Activated CD4-positive, alpha-beta memory T cell treated with anti-CD3 and anti-CD28 coated beads for 36 hours (primary cell): ENCODE measurements at places on chromosomes 12 and 14.

DNA sequence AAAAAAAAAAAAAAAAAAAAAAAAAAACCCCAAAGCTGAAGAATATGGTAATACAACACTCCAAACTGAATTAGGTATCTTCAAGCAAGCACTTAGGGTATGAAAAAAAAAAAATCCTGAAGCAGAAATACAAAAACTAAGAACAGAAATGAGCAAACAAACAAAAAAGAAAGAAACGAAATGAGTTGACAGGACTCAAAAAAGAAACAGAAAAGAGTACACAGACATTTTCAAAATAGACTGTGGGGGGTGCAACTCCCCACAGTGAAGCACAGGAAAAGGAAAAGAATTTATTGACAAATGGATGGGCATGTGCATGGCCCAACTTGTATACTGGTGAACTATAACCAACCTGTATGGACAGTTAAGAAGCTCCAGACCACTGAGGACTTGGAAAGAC, 24.6 kb downstream of the RPS6KA5 start:
- peak; percentile 41 for DNase-seq

- no peak for DNase-seq
Measured at GRCh38 chr12:64790166-64790565, 31.0 kb upstream of the GNS start.

- DNase-seq, result peak; percentile 35
Measured at GRCh38 chr12:13203034-13203922, 6.8 kb downstream of the EMP1 start.

DNA sequence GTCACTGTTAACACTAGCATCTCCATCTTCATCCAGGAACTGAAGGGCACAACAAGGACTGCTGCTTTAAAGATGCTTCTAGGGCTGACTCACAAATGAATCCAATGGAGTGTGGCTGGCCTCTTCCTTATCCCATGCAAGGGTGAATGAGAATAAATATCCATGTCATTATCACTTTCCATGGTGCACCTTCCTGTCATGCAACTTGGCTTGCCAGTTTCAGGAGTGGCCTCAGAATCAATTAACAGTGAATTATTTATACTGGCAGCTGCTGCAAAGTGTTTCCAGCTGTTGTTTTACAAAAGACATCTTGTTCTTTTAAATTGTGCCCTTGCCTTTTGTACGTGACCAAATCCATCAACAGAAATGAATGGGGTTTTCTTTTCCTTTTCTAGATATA, 499.3 kb upstream of the TMEM132C start:
- DNase-seq, result no peak

- no peak for DNase-seq
Measured at GRCh38 chr12:84375449-84376170, 537.0 kb downstream of the SLC6A15 start.

- DNase-seq, result no peak
Measured at GRCh38 chr12:77167801-77168200, 102.4 kb upstream of the E2F7 start.

- no peak for DNase-seq
Measured at GRCh38 chr12:39287817-39288216, 155.1 kb downstream of the KIF21A start.

GRCh38 chr12:111327474-111327873, 41.4 kb downstream of the PHETA1 start:
- DNase-seq, result no peak

DNA sequence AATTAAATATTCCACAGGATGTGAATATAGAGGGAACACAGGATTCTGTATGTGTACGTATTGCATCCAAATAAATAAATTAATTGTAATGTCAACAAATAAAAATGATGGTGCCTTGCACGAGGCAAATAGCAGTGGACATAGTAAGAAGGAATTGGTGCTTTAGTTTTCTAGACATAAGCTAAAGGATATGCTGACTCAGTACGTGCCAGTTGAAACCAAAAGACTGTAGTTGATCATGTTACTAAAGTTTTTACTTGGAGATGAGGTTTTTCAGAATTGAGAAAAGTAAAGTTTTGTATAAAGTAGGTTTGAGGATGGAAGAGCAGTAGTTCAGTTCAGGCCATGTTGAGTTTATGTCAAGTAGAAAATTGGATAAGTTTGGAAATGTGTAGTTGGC, 807.2 kb downstream of the SLC16A7 start:
- DNase-seq, result no peak

- DNase-seq, result no peak
Measured at GRCh38 chr14:35292770-35293561, 784 bp downstream of the PSMA6 start.

DNA sequence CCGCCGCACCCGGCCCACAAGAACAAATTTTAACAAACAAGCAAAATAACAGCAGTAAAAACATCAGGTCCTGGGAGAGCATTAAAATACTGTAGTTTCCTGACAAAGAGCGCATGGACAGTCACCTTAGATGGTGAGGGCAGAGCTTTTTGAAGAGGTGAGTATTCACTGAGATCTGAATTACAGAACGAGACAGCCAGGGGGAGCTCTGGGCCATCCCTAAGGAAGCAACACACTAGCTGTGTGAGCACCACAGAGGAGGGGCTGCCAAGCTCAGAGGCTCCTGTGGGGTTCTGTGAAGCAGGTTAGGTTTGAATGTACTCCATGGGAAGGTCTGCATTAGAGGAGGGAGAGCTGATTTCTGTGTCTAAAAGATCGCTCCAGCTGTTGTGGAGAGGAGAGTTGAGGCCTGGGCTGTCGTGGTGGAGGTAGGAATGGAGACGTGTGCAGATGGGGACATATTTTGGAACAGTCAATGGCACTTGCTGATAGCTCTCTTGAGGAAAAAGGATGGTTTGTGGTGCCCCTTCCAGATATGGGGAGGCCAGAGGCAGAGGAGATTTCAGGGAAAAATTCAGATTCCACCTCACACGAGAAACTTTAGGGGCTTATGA, 72.9 kb downstream of the TRAFD1 start:
- peak; percentile 70 for DNase-seq

DNA sequence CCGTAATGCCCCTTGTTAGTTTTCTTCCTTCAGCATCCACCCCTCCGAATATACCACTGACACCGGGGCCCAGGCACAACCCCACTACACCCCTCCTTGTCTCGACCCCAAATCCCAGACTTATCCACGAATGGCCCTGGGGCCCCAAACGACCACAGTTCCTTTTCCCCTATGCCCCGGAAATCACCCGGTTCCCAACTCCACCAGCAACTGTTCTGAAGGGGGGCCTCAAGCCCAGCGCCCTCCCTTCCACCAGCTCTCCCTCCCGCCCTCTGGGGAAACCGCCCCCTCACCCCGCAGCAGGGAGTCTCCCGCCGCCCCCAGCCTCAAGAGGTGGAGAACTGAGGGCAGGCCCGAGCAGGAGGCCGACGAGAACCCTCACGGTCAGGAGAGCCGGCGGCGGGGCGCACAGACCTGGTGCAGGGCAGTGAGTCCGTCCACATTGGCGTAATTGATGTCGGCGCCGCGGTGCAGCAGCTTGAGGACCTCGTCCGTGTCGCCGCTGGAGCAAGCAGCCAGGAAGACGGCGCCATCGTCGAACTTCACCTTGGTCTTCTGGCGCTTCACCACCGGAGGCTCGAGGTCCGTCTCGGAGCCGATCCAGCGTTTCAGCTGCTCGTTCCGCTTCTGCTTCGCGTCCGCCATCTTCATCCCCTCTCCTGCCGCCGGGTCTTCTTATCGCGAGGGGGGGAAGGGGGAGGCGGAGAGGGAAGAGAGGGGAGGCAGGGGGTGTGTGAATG, 446 bp downstream of the PPP1R12A start:
- peak; percentile 72 for DNase-seq

- no peak for DNase-seq
Measured at GRCh38 chr14:45406942-45407341, 153.9 kb upstream of the MIS18BP1 start.

GRCh38 chr12:106359646-106360399, 2.3 kb downstream of the POLR3B start:
- DNase-seq, result no peak

GRCh38 chr12:65300679-65301349, 22.3 kb downstream of the MSRB3 start:
- DNase-seq, result no peak

GRCh38 chr14:21923820-21924219, 250.2 kb upstream of the OR4E1 start:
- DNase-seq, result peak; percentile 49

DNA sequence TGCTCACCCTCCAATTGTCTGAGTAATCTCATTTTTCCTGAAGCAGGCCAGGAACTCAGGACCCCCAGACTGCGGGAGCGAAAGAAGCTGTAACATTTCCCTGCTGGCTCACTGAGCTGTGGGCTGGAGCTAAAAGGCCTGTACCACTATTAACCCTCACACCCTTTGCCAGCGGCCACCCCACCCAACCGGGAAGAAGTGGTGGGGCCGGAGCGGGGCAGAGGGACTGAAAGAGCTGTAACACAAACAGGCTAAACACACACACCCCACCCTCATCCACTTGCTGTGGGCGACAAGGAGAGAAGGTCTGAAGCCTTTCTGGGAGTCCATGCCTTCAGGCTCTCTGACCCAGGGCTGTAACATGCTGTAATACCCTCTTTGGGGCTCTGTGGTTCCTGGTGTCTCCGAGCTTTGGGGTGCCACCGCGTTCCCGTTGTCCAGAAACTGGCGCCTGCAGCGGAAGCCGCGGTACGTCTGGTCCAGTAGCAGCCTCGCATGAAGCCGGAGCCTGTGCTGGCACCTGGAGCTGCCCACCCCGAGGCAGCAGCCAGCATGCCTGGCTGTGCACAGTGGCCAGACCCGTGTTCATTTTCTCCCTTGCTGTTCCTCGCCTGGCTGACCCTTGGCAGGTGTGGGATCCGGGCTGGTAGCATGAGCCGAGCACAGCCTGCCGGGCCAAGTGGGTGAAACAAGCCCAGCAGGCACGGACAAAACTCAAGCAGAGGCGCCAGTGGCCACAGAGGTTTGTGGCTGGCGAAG, 345.5 kb upstream of the MGAT4C start:
- DNase-seq, result no peak

DNA sequence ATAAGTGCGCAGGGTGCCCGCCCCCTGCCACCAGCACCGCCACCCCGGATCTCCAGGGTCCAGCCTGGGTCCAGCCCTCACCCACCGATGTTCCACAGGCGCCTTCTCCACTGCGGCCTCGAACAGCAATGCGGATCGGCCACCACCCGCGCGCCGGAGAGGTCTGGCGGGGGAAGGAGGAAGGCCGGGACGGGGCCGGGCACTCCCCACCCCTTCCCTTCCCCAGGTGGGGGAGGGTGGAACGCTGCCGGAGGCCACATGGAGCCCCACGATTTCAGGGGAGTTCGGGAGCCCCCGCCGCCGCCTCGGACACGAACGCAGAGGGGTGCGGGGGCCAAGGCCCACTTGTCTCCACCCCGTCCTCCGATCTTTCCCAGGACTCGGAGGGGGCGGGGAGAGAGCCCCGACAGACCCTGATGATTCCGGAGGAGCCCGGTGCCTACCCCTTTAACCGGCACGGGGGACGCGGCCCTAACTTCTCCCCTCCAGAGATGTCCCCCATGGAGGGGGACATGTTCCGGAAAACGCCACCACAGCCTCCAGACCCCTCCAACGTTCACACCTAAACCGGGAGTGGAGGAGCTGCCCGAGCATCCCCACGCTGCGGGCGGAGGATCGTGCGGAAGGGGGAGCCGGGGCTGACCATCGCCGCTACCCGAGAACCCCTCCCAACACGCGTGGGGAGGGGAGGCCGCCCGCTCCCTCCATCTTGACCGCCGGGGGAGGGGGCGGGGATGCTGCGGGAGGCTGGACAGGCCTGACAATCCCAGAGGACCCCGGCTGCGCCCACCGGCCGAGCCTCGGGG, 1.1 kb downstream of the ATXN2 start:
- DNase-seq, result peak; percentile 36

GRCh38 chr14:24329736-24330135, 5.1 kb downstream of the ADCY4 start:
- DNase-seq, result peak; percentile 84

- no peak for DNase-seq
Measured at GRCh38 chr12:27801630-27802029, 21.6 kb upstream of the MANSC4 start.

- no peak for DNase-seq
Measured at GRCh38 chr12:68844788-68845695, 37.1 kb downstream of the MDM2 start.

- peak; percentile 50 for DNase-seq
Measured at GRCh38 chr12:7162691-7163114, 26.8 kb upstream of the PEX5 start.

DNA sequence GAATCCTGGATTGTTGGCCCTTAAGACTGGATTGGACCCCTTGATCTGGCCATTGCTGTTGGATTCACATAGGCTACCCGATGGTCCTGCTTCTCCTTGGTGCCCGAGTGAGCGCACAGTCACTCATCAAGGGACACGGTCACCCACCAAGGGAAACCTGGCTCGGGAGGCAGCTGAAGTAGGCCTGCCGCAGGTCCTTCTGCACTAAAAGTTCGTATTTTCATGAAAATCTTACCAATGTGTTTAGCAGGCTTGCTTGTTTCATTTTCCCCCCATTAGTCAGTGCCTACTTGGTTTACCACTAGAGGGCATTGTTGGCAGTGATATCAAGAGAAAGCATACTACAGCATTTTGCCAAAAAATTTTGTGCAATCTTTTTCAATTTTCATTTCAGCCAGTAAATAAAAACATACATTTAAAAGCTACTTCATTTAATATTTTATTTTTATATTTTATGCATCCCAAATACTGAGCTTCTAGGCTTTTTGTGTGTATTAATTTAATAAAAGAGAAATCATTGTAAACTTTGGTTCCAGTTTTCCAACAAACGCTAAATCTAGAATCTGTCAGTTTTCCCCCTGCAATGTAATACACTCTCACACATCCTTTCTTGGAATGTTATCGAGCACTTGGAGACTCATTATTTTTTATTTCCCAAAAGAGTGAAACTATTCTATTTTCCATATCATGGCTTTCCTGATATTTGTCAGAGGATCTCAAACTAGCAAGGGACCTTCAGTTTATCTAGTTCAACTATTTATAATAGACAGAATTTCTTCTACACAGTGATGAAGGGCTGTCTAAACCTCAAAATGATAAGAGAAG, 116.7 kb downstream of the LMNTD1 start:
- DNase-seq, result no peak

GRCh38 chr12:44155358-44155757, 319.5 kb downstream of the TMEM117 start:
- no peak for DNase-seq

DNA sequence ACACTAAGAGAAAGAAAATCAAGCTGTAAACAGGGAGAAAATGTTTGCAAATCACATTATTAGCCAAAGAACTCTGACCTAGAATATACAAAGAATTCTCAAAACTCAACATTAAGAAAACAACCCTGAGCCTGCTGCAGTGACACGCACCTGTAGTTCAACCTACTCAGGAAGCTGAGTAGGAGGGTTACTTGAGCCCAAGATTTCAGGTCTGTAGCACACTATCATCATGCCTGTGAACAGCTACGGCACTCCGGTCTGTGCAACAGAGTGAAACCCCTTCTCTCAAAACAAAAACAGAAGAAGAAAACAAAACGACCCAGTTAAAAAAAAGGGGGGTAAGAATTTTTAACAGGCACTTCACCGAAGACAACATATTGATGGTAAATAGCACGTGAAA, 20.8 kb downstream of the SAV1 start:
- no peak for DNase-seq
